ENCODE measurements at places on chromosomes 11 and 22. TPM values are rescaled to one million over a fixed set of nuclear protein-coding genes. Genes with fewer than 3 reads are reported as not detected.

The PRG2 gene
- not detected for total RNA-seq

GRCh38 chr11:70448983-70449567 is 50.7 kb downstream of the CTTN start:
- H3K4me1 ChIP-seq: no peaks in the 10 kb centered on the region
- DNase-seq: no peak
- no peak overlapping the region for H3K27ac ChIP-seq
- H3K36me3 ChIP-seq: no peaks in the 10 kb centered on the region
- no peaks in the 10 kb centered on the region for H3K27me3 ChIP-seq

DNA sequence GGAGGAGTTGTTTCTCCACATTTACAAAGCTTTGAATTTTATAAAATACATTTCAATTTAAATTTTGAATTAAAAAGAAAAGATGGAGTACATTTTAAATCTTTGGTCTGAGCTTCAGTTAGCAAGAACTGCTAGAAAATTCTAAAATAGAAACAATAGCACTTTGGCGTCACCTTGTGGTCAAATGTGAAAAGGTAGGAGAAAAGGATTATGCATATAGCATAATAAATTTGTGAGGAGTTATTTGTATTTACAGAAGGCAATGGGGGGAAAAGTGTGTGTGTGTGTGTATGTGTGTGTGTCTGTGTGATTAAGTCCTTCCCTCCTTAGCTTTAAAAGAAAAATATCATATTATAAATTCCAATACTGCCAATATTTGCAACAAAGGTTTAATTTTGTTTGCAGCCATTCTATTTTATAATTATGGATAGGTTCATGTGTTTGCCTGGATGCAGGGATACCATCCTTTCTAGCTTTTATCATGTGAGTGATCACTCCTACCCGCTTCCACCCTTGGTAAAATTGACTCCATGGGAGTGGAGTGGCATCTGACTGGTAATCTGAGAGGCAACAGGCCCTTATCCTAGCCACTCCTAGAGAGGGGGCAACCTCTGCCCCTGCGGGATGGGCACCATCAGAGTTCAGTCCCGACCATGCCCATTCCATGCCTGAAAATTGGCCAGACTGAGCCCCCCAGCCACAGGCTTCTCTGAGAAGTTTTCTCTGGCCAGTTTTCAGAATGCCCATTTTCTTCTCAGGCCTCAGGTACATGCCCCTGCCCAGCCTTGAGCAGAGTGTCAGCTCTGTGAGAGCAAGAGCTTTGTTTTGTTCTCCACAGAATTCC is 13.6 kb upstream of the LGR4 start:
- no peak overlapping the region for H3K4me3 ChIP-seq
- H3K36me3 ChIP-seq: no peaks in the 10 kb centered on the region
- no peaks in the 10 kb centered on the region for H3K27me3 ChIP-seq
- H3K27ac ChIP-seq: no peak overlapping the region
- peaks cover 6% of the 10 kb centered on the region for H3K4me1 ChIP-seq
- peak; percentile 54 for DNase-seq

The LRRC56 gene
- total RNA-seq: 0.08 TPM

DNA sequence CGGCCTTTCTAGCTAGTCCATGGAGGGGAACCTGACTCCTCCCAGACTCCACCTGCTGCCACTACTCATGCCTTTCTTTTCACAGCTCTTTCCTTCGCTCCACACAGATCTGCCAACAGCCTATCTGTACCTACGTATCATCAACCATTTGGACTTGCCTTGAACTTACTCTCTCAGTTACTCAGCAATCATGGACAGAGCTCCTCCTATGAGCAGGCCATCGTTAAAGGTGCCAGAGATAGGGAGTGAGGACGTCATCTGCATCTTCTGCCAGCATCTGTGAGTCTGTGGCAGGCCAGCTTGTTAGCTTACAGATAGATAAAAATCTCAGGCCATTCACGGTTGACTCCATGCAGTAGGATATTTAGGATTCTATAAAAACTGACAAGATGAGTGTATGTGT is 162.9 kb upstream of the ZBED5 start:
- no peaks in the 10 kb centered on the region for H3K27me3 ChIP-seq
- no peak for DNase-seq
- H3K4me3 ChIP-seq: no peak overlapping the region
- H3K27ac ChIP-seq: no peak overlapping the region
- no peaks in the 10 kb centered on the region for H3K4me1 ChIP-seq

GRCh38 chr11:4093519-4094347 is 866 bp upstream of the RRM1 start:
- peak overlapping the region; percentile 77 for H3K4me3 ChIP-seq
- DNase-seq: no peak
- H3K36me3 ChIP-seq: peaks cover 2% of the 10 kb centered on the region

GRCh38 chr11:412641-413119 is 2.1 kb downstream of the SIGIRR start:
- H3K36me3 ChIP-seq: no peaks in the 10 kb centered on the region
- H3K4me3 ChIP-seq: no peak overlapping the region
- DNase-seq: no peak
- peaks cover 68% of the 10 kb centered on the region for H3K4me1 ChIP-seq
- no peak overlapping the region for H3K27ac ChIP-seq

DNA sequence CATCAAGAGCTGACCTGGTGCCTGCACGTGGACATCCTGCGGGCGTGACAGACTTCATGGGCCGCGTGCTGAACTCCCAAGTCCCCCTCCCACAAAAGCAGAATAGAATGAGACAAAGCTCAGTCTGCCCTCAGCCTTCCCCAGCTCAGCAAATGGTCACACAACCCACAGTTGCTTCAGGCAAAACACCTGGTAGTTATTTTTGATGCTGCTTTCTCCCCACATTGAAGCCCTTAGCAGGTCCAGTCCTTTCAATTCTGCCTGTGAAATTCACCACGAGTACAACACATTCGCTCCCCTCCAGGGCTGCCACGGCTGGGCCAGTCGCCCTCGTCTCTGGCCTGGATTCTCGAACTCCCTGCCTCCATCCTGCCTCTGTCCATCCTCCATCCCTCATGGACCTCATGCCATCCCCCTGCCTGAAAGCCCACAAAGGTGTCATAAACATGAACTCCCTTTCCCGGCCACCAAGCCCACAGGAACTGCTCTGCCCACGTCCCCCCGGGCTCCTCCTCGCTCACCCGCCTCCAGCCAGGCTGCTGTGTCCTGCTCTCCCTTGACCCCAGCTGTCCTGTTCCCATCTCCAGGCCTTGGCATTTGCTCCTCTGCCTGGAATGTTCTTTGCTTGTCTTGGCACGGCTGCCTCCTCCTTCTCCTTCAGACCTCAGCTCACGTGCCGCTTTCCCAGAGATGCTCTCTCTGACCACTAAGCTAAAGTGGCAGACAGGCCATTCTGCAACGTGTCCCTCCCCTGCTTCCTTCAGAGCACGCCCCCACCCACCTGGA is 42.1 kb downstream of the SCUBE1 start:
- no peaks in the 10 kb centered on the region for H3K4me1 ChIP-seq
- H3K27me3 ChIP-seq: peaks cover 84% of the 10 kb centered on the region
- no peak overlapping the region for H3K4me3 ChIP-seq

GRCh38 chr11:126438272-126438671 is 82.8 kb downstream of the ST3GAL4 start:
- no peak overlapping the region for H3K27ac ChIP-seq
- DNase-seq: no peak
- no peaks in the 10 kb centered on the region for H3K36me3 ChIP-seq

GRCh38 chr11:1102221-1102971 is 27.7 kb downstream of the MUC2 start:
- no peak for DNase-seq
- no peaks in the 10 kb centered on the region for H3K4me1 ChIP-seq
- H3K27me3 ChIP-seq: peaks cover 13% of the 10 kb centered on the region
- H3K36me3 ChIP-seq: no peaks in the 10 kb centered on the region
- H3K27ac ChIP-seq: no peak overlapping the region

DNA sequence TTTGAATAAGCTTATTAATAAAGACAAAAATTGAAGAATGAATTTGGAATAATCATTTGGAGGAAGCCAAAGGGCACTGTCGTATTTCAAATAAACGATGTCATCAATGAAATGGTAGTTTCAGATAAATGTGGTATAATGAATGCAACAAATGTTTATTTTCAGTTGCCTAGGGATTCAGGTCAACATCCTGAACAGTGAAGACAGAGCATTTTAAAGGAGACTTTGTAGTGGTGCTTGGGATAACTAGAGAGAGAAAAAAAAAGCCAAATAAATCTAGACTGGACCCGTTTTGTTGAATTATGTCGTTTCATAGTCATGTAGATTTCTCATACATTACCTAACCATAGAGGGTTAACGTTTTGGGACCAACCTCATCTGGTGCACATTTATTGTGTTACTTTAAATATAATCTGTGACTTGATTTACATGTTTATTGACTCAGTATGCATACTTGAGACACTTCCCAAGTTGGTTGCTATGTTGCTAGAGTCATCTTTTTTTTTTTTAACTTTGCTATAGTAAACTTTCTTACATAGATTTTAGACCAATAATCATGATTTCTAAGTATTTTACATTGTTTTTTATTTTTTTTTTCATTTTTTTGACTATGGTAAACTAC is 111.1 kb downstream of the NCAM1 start:
- no peaks in the 10 kb centered on the region for H3K27me3 ChIP-seq
- no peak overlapping the region for H3K4me3 ChIP-seq
- no peaks in the 10 kb centered on the region for H3K36me3 ChIP-seq
- no peak overlapping the region for H3K27ac ChIP-seq
- no peak for DNase-seq

The ADAMTS15 gene
- not detected for total RNA-seq

The OR52E8 gene
- total RNA-seq: not detected

DNA sequence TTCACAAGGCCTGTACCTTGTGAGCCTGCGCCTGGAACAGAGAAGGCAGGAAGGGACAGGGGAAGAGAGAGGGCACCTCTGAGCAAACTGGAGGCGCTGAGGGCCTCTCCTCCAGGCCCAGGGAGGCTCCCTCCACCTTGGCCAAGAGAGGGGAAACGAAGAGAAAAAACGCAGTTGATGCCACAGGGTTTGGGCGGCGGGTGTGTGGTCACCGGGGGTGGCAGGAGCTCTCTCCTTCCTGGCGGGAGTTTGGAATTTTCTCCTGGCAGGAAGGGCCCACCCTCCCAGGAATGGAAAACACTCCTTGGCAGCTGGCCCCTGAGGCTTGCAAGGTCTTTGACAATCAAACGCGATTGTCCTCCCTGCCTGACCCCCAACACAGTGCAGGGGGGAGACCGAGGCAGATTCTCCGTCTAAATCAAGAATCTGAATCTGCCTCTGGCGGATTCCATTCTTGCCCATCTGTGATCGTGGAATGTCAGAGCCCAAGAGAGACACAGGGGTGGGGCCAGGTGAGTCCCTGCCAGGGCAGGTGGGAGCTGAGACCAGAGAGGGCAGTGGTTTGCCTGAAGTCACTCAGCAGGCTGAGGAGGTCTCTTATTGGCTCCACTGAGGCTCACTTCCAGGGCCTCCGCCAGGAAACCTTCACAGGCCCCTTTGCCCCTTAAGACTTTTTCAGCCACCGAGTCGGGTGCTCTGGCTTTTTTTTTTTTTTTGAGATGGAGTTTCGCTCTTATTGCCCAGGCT is 21.0 kb downstream of the RPL3 start:
- H3K4me3 ChIP-seq: peak overlapping the region; percentile 66
- H3K27me3 ChIP-seq: no peaks in the 10 kb centered on the region
- peaks cover 100% of the 10 kb centered on the region for H3K4me1 ChIP-seq
- H3K36me3 ChIP-seq: no peaks in the 10 kb centered on the region
- no peak for DNase-seq

The OR52H1 gene
- total RNA-seq: not detected

The UBQLNL gene
- total RNA-seq: not detected

- H3K27me3 ChIP-seq: no peaks in the 10 kb centered on the region
- no peak overlapping the region for H3K27ac ChIP-seq
- H3K4me1 ChIP-seq: peaks cover 48% of the 10 kb centered on the region
- no peaks in the 10 kb centered on the region for H3K36me3 ChIP-seq
- no peak for DNase-seq
Measured at GRCh38 chr11:129249351-129249750, 57.2 kb upstream of the ARHGAP32 start.

GRCh38 chr11:3130269-3131071 is 34.6 kb downstream of the OSBPL5 start:
- no peak for DNase-seq
- H3K36me3 ChIP-seq: no peaks in the 10 kb centered on the region

DNA sequence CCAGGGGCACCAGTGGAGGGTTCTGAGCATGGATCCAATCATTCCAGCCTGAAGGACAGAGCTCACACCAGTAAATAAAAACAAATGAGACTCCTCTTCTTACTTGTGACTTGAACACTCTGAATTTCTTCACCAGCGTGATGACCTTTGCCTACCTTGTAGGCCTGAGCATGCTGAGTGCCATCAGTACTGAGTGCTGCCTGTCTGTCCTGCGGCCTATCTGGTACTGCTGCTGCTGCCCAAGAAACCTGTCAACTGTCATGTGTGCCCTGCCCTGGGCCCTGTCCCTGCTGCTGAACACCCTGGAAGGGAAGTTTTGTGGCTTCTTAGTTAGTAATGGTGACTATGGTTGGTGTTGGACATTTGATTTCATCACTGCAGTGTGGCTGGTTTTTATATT is 23.9 kb downstream of the MRGPRX4 start:
- H3K36me3 ChIP-seq: no peaks in the 10 kb centered on the region
- DNase-seq: no peak
- no peak overlapping the region for H3K4me3 ChIP-seq
- no peak overlapping the region for H3K27ac ChIP-seq
- peaks cover 10% of the 10 kb centered on the region for H3K4me1 ChIP-seq

The CHST1 gene
- not detected for total RNA-seq
